ENCODE measurements at places on chromosomes 7 and 10. TPM values are rescaled to one million over a fixed set of nuclear protein-coding genes. Genes with fewer than 3 reads are reported as not detected.
A peak's percentile ranks its signal among the peaks of the same experiment; 100 is the strongest.

GRCh38 chr7:56105508-56105907 is 768 bp downstream of the CHCHD2 start:
- H3K4me1 ChIP-seq = no peaks in the 10 kb centered on the region
- H3K36me3 ChIP-seq = peaks cover 7% of the 10 kb centered on the region
- DNase-seq = peak; percentile 63
- H3K4me3 ChIP-seq = peak overlapping the region; percentile 98

DNA sequence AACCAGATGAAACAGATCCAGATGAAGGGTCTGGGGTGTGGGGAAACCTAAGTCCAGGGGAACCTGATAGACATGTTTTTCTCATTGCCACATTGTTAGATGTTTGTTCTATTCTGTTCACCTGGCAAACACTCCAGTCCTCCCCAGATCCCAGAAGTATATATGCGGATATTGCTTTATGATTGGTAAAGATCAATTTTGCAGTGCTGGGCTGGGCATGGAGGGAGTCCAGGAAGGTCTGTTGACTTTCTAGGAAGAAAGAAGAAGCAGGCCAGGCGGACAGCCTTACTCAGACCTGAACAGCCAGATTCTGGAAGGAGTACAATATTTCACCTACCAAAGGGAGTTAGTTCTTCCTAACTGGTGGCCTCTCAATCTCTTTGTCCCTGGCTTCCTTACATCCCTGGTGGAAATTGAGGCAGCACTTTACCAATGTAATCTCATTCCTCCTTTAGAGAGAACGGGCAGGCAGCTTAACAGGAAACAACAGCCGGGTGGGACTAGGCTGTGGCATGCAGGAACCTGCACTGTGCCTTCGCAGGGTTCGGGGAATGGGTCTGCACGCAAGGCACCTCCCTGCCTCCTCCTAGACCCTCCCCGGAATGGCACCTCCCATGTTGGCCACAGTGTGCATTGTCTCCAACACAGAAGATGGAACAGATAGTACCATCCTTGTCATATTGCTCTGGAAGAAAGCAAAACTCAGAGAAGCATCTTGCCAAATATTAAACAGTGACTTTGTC is 930 bp downstream of the GIMAP6 start:
- no peak overlapping the region for H3K4me3 ChIP-seq
- no peak for DNase-seq
- H3K27ac ChIP-seq = no peak overlapping the region
- no peaks in the 10 kb centered on the region for H3K27me3 ChIP-seq
- no peaks in the 10 kb centered on the region for H3K36me3 ChIP-seq

GRCh38 chr10:98013122-98013521 is 17.3 kb downstream of the CRTAC1 start:
- H3K4me1 ChIP-seq = no peaks in the 10 kb centered on the region
- no peak overlapping the region for H3K4me3 ChIP-seq
- no peak for DNase-seq
- no peaks in the 10 kb centered on the region for H3K36me3 ChIP-seq

DNA sequence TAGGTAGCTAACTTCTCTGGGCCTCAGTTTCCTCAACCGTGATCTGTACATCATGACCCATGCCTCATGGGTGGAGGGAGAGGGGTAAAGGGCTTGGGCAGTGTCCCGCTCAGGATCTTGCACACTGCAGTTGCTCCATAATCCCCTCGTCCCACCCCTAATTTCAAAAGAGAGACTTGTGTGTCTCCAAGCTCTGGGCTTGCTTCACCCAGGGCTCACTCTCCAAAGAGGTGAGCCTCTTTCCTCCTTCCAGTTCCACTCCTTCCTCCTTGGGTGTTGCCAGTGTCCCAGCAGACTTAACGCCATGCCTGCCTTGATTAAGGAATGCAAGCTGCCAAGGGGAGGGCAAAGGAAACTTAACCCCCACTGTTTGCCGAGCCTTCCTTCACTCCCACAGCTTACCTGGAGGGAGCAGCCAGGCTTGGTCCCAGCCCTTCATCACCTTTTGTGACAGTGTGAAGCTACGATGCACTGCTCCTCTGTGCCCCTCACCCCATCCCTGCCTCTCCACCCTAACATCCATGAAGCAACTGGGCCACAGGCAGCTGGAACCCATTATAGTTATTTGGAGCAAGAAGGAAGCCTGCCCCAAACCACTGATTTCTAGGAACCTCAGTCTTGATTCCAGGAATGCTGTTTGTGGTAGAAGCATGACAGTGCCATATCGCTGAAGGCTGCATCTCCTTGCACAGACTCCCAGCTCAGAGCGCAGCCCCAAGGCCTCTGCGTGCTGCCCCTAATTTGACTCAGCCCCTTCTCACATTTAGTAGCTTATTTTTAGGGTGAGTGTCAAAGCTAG is 363.3 kb downstream of the TNS3 start:
- DNase-seq = no peak
- H3K4me1 ChIP-seq = no peaks in the 10 kb centered on the region
- H3K27me3 ChIP-seq = no peaks in the 10 kb centered on the region
- no peaks in the 10 kb centered on the region for H3K36me3 ChIP-seq

DNA sequence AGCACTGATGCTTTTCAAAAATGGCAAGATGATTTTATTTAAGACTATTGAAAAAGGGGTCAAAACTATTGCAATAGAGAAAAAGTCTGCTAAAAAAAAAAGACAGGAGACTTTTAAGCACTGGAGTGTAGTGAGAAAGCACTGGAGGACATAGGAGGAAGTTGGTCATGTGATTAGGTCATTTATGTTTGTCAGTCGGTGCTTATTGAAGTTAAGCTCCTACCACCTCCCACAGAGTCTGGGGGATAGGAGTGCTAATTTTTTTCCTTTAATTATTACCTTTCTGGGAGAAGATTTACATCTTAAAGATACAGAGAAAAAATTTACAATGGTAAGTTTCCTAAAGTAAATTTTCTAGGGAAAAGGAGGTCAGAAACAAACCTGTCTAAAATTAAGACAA is 80.2 kb upstream of the TMEM229A start:
- no peaks in the 10 kb centered on the region for H3K36me3 ChIP-seq
- no peak for DNase-seq
- no peaks in the 10 kb centered on the region for H3K4me1 ChIP-seq
- no peak overlapping the region for H3K4me3 ChIP-seq

DNA sequence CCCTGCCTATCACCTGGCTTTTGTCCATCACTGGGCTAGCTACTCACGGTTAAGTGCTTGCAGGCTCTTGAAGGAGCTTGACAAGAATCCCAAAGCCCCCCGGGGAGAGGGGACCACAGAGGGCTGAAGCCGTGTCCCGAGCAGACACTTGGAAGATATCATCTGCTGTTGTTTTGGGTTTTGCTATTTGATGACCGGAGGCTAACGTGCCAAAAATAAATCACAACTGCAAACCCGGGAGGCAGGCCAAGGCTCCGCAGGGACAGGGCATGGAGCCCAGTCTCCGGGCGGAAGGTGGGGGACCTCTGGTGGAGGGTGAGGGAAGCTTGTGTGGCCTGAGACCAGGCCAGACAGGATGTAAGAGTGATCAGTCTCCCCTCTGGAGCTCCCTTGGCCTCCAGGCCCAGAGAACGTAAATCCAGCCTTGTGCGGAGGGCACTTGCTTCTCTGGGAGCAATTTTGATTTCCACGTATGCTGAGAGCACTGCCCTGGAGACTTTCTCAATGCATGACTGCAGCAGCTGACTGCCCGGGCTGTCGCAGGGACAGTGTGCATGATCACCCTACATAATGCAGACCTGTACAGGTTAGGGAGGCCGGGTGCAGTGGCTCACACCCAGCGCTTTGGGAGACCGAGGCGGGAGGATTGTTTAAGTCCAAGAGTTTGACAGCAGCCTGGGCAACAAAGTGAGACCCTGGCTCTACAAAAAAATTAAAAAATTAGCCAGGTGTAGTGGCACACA is at the start of gene PHKG1:
Gene PHKG1, minus strand, starts transcription at position 164 of the 743 bp plus-strand sequence. CDS start 4,011 bp downstream, outside the sequence.
- H3K27ac ChIP-seq = peak within 1 kb of the TSS; percentile 99
- peak; percentile 94 for DNase-seq
- H3K36me3 ChIP-seq = no peaks in the 10 kb centered on the region
- H3K4me1 ChIP-seq = no peaks in the 10 kb centered on the region
- no peaks in the 10 kb centered on the region for H3K27me3 ChIP-seq
- H3K4me3 ChIP-seq = no peak within 1 kb of the TSS

GRCh38 chr10:58700591-58700990 is 187.9 kb downstream of the BICC1 start:
- H3K36me3 ChIP-seq = no peaks in the 10 kb centered on the region
- no peaks in the 10 kb centered on the region for H3K4me1 ChIP-seq
- H3K27me3 ChIP-seq = no peaks in the 10 kb centered on the region
- no peak for DNase-seq
- H3K4me3 ChIP-seq = no peak overlapping the region

GRCh38 chr10:79403441-79404230 is 41.8 kb downstream of the ZCCHC24 start:
- no peak overlapping the region for H3K27ac ChIP-seq
- H3K4me3 ChIP-seq = no peak overlapping the region
- H3K4me1 ChIP-seq = no peaks in the 10 kb centered on the region

DNA sequence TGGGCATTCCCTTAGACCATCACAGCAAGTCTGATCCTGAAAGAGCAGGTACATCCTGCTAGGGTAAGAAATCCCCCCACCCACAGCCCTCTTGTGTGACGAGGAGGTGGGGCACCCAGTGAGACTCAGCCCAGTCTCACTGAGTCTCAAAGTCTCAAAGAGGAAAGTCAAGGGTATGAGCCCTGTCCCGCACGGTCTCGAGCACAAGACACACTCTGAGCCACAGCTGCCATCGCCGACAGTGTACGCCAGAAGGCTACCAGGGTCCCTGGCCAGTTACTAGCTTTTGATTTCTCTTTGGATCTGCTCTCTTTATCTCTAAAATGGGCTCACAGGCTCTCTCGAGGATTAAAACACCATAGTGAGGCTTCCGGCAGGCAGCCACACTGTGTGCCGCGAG is 190.2 kb downstream of the TNS3 start:
- no peak for DNase-seq
- H3K4me3 ChIP-seq = no peak overlapping the region
- H3K36me3 ChIP-seq = peaks cover 8% of the 10 kb centered on the region
- H3K27ac ChIP-seq = no peak overlapping the region

DNA sequence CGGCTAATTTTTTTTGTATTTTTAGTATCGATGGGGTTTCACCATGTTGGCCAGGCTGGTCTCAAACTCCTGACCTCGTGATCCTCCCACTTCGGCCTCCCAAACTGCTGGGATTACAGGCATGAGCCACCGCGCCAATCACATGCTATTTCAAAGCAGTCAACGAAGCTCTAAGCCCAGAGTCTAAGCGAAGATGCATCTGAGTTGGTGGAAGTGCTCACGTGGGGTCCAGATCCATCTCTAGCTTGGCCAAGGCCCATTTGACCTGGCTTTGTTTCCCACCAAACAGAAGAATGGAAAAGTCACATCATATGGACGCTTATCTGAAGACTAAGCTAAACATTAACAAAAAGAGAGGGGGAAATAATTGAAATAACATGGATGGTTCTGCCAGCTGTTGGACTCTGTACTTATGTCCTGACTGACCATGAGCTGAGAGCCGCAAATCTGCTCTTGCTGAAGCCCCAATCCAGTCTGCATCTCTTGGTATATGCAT is 3.8 kb upstream of the GTF2I start:
- no peak for DNase-seq
- no peaks in the 10 kb centered on the region for H3K36me3 ChIP-seq
- no peaks in the 10 kb centered on the region for H3K4me1 ChIP-seq
- no peaks in the 10 kb centered on the region for H3K27me3 ChIP-seq
- no peak overlapping the region for H3K27ac ChIP-seq

GRCh38 chr7:54837168-54837567 is 78.2 kb upstream of the SEC61G start:
- H3K27ac ChIP-seq = peak overlapping the region; percentile 86
- H3K4me1 ChIP-seq = peaks cover 5% of the 10 kb centered on the region
- DNase-seq = no peak
- no peak overlapping the region for H3K4me3 ChIP-seq
- no peaks in the 10 kb centered on the region for H3K36me3 ChIP-seq

DNA sequence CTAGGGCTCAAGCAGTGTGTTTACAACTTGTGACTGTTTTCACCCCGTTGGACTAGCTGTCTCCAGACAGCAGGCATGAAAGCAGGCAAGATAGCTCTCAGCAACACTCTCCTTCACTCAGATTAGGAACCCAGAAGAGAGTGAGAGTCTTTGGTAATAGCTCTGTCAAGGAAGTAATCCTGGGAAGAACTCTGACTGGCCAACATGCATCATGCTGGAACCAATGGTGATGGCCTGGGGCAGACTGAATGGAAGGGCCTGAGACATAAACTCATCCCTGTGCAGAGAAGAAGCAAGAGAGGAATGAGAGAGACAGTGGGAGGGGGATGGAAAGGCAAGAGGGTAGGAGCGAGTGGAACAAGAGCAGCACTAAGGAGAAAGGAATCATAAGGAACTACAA is 48.9 kb downstream of the AKR1D1 start:
- no peaks in the 10 kb centered on the region for H3K36me3 ChIP-seq
- DNase-seq = no peak
- H3K4me3 ChIP-seq = no peak overlapping the region
- no peaks in the 10 kb centered on the region for H3K4me1 ChIP-seq
- H3K27ac ChIP-seq = no peak overlapping the region
- no peaks in the 10 kb centered on the region for H3K27me3 ChIP-seq

DNA sequence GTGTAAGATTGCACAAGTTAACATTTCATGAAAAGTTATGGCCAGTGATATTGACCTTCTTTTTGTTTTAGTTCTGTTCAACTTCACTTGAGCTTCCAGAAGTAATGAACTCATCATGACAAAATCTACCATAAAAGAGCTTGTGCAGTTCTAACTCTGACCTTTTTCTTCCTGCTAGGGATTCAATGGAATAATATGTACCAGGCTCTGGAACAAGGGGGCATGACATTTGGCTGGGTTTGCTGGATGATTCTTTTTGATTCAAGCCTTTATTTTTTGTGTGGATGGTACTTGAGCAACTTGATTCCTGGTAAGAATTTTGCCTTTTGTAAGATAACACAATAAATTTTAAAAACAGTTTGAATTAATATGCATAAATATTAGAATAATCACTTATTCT is 205.0 kb downstream of the ABCA13 start:
- no peak overlapping the region for H3K27ac ChIP-seq
- no peak for DNase-seq
- H3K4me3 ChIP-seq = no peak overlapping the region
- no peaks in the 10 kb centered on the region for H3K4me1 ChIP-seq

DNA sequence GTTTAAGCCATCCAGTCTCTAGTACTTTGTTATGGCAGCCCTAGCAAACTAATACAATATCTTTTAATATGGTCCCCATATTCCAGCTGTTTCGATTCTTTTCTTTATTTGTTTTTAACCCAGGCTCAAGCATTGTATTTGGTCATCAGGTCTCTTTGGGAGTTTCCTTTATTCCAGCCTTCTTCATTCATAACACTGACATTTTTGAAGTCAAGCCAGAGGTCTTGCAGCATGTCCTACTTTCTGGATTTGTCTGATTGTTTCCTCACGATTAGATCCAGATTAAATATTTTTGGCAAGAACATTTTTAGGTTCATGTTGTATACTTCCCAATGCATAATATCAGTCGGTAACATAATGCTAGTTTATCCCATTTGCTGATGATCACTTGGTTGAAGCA is 11.8 kb downstream of the SLC25A13 start:
- peaks cover 1% of the 10 kb centered on the region for H3K36me3 ChIP-seq
- H3K27me3 ChIP-seq = no peaks in the 10 kb centered on the region
- no peak for DNase-seq
- H3K4me1 ChIP-seq = no peaks in the 10 kb centered on the region
- no peak overlapping the region for H3K27ac ChIP-seq

LOXL4 gene
- 15.5 TPM for total RNA-seq

PTPRE gene
- 41.3 TPM for total RNA-seq

SEC24C gene
- total RNA-seq = 69.3 TPM

ANAPC16 gene
- 75.7 TPM for total RNA-seq

PDK4 gene
- 34.1 TPM for total RNA-seq

SPDYE8 gene
- total RNA-seq = not detected

FZD8 gene
- 28.6 TPM for total RNA-seq

ADAP1 gene
- total RNA-seq = 11.9 TPM

PTPRZ1 gene
- 2.7 TPM for total RNA-seq

FFAR4 gene
- total RNA-seq = 0.12 TPM

IFIT5 gene
- 19.0 TPM for total RNA-seq

CHST12 gene
- total RNA-seq = 19.6 TPM

COL26A1 gene
- not detected for total RNA-seq

UPK3B gene
- 1.7 TPM for total RNA-seq

HOGA1 gene
- 4.6 TPM for total RNA-seq

All from aorta (tissue), 5 donors.